CD4-positive, alpha-beta T cell treated with Interleukin-6 at 100 ng/mL for 8 hours (primary cell): ENCODE measurements at places on chromosomes 6 and 20.

- DNase-seq: no peak
Observed at GRCh38 chr6:70162972-70163371, 139.9 kb downstream of the COL9A1 start.

GRCh38 chr6:80464901-80465300 lies 358.4 kb downstream of the BCKDHB start:
- no peak for DNase-seq

DNA sequence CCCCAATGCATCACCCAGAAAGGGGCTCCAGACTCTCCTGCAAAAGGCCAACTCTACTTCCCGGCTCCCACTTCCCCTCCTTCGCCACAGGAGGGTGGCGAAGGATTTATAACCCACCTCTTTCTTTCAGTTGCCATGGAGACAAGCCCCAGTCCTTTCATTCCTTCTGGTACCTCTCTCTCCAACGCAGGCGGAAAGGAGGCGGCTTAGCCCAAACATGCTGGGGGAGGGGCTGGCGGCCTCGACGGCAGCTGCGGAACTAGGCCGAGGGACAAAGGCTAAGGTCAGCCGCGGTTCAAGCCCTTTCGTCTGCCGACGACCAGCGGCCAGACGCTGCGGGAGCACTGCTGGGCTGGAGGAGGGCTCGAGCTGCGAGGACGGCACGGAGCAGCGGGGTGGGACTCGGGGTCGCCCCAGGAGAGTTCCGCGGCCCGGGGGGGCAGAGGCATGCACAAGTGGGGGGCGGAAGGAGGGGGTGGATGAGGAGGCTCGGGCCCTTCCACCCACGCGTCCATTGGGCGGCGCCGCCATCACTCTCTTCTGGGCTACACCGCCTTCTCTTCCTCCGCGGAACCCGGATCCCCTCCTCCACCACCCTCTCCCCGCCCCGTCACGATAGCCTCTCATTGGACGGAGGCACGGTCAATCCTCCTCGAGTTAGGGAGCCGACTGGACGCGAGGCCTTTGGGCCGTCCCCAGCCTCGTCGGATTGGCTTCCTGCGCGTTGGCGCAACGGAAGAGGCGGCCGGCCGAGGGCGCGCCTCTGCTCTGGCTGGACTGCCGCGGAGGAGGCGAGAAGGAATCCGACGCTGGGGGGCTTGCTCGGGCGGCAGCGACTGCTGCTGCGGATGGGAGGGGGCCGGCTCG lies at the start of gene PANK2:
Gene PANK2 (plus strand): TSS at position 766 of the 867 bp plus-strand sequence.
- peak; percentile 97 for DNase-seq

DNA sequence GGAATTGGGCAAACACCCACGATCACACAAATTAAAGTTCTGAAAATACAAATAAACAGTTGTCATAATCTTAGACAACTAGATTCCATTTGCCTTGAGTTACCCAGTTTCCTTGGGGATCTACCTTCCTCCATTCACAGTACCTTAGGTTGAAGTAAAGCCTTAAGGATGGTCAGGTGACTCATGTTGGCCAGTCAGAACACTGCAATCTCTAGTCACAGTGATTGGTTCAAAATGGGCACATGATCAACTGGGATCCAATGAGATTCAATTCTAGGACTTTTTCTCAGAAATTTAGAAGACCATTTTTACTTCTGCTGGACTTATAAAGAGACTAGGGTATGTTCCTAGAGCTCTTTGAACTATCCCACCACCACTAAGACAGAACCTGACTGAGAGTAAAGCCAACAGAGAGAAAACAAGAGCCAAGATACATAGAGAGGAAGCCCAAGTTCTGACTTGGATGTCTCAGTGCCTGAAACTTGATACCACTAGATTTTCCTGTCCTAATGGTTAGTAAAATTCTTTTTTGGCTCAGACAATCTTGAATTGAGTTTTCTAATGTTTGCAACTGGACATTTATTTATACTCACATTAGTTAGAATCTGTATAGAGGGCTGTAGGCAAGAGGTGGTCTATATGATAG lies 8.6 kb upstream of the CLIC5 start:
- no peak for DNase-seq

DNA sequence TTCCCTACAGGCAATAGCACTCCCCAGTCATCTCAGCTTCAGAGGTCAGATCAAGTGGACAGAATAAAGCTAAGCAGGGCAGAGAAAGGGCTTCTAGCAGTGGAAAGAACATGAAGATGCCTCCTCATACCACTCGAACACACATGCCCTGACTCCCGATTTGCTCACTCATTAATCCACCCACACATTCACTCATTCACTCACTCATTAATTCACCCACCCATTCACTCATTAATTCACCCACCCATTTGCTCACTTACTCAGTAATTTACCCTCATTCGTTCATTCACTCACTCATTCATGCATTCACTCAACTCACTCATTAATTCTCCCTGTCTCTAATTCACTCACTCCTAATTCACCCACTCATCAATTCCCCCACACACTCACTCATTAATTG lies 43.9 kb downstream of the HNF4A start:
- DNase-seq: no peak

GRCh38 chr20:38170826-38171674 lies 6.0 kb upstream of the TGM2 start:
- DNase-seq: no peak

GRCh38 chr6:102187186-102187585 lies 793.7 kb downstream of the GRIK2 start:
- DNase-seq: no peak

DNA sequence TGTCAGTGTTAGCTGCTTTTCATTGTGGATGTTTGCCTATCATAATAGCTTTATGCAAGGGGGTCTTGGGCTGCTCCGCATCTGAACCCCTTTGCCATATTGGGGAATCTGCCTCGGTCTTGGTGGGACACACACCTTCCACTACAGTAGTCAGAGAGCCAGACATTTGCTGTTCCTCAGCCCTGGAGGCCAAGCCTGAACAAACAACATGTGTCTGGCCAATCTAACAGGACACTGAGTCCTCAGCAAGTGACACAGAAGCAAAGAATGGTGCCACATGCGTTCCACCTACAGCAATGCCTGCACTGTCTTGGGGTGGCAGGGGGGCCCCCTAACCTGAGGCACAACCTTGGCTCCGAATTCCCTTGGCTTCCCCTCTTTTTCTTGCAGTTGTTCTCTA lies 243.9 kb downstream of the LY86 start:
- no peak for DNase-seq

DNA sequence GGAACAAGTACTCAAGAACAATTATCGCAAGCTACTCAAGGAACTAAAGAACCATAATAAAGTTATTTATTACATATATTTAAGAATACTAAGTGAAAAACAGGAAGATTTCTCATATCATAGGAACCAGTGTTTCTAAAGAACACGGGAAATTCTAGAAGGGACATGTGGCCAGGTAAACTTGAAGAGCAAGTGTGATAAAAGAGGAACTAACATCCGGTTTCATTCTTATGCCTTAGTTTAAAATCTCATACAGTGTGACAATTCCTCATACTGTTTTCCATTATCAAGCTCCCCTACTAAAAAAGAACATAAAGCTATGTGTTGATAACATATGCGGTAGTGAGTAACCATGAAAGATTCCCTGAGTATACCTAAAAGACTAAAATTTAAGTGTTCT lies 163.5 kb upstream of the SHLD1 start:
- no peak for DNase-seq

- DNase-seq: no peak
Observed at GRCh38 chr6:16413399-16413798, 175.0 kb downstream of the GMPR start.

DNA sequence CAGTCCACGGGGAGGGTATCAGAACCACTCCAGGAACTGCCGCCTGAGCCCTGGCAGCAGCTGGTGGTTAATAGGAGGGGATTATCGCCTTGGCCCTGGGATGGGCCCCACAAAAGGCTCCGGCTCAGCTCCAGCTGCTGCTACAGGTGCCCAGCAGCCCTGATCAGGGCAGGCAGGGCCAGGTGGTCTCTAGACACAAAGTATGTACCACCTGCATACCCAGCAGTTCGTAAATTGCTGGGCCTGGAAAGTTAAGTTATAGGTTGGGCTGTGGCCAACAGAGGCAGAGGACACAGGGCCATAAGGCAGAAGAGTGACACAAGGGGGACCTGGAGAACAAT lies 35.1 kb downstream of the RRBP1 start:
- no peak for DNase-seq

- DNase-seq: no peak
Observed at GRCh38 chr20:57707320-57707719, 2.5 kb downstream of the PMEPA1 start.

- DNase-seq: peak; percentile 33
Observed at GRCh38 chr20:62143957-62144825, 622 bp downstream of the SS18L1 start.

DNA sequence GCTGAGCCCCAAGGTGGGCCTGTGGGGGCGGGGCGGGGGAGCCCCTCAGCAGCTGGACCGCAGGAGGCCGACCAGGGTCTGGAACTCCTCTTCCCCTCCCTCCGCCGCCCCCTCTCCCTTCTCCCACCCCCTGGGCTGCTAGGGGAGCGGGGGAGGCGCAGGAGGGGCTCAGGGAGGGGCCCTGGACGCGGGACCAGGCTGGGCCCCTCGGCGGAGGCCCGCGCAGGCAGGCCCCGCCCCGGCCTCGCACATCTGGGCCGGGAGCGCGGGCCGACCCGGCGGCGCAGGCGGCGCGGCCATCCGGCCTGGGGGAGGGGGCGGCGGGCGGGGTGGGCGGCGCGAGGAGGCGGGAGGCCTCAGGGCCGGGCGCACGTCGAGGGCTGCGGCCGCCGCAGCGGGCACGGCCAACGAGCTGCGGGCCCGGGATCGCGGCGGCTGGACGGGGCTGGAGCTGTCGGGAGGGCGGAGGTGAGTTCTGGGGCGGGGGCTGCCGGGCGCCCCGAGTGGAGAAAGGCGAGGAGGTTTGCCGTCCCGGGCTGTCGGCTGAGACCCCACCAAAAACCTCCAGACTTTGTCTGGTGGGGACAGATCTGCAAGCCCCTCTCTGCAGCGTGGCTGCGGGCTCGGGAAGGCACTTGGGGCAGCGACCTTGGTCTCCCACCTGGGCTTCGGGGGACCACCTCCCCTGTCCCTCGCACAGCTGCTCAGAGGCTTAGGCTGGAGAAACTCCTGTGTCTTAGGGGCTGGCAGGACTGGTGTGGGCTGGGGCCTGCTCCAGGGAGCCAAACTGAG lies at the start of gene HSPA12B:
Gene HSPA12B (plus strand): TSS at position 359 of the 792 bp plus-strand sequence. CDS start 5,990 bp downstream, outside the sequence.
- DNase-seq: no peak

DNA sequence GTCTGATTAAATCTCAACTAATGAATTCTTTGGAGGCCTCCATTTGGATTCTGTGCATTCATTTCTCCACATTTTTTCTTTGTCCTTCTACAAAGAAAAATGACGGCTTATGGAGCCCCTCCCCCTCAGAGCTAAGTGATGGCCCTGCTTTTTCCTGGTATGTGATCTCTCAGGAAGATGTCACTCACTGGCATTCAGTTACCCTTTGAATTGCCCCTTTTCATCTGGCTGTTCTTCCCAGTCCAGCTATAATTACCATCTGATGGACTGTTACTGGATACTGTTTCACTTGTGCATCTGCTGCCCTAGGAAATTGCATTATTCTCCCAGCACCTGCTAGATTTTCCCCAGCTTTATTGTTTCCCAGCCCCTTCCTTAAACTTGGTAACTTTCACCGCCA lies 151.9 kb downstream of the CFAP61 start:
- DNase-seq: no peak

- DNase-seq: no peak
Observed at GRCh38 chr20:58755062-58755697, 62.6 kb downstream of the NPEPL1 start.

DNA sequence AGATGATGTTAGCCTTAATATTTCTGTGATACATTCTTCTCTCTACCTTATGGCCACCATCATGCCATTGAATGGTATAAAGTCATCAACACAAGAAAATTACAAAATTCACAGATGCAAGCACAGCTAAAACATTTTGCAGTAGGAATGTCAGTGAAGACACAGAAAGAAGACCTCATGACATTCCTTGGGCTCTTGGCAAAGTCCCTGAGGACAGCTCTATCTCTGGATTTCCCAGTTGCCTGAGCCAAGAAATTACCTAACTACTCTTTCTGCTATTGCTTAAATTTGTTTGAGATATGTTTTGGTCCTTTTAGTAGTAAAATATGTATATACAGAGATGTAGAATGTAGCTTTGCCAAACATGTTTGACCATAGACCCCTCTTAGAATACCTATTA lies 201.0 kb upstream of the STXBP5 start:
- DNase-seq: no peak

- no peak for DNase-seq
Observed at GRCh38 chr6:84193114-84193708, 34.2 kb downstream of the CEP162 start.

DNA sequence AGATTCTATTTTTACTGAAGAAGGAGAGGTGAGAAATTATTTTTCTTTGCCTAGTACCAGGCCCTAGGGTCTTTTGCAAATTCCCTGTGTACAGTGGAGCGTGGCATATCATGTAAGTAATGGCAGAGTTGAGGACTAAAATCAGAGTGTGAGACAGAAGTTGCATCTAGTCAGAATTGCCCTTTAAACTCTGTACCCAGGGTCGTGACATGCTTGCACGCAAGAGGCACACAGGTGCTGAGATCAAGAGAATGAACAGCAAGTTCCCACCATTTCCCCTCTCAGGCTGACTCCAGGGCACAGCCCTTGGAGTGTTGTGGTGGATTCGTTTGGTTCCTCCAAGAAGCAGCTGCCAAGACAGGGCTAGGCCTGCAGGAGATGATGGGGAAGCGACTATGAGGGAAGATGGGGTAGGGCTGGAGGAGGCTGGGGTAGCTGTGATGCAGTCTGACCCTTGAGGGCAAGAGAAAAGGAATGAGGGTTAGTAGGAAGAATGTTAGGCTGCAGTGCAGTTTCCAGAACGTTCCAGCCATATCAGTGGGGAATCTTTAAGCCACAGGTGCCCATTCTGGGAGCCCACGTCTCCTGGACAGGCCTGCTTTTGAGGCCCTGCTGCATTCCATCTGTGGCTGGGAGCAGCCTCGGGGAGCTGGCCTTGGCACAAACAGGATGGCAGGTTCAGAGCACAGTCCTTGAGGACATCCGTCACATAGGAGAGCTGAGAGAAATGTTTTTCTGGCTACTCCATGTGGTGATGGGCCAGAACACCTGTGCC lies 6.9 kb downstream of the NELFCD start:
- DNase-seq: no peak

- no peak for DNase-seq
Observed at GRCh38 chr20:33309631-33310030, 26.6 kb downstream of the BPIFB1 start.

GRCh38 chr20:61316346-61316745 lies 64.3 kb downstream of the CDH4 start:
- DNase-seq: no peak

DNA sequence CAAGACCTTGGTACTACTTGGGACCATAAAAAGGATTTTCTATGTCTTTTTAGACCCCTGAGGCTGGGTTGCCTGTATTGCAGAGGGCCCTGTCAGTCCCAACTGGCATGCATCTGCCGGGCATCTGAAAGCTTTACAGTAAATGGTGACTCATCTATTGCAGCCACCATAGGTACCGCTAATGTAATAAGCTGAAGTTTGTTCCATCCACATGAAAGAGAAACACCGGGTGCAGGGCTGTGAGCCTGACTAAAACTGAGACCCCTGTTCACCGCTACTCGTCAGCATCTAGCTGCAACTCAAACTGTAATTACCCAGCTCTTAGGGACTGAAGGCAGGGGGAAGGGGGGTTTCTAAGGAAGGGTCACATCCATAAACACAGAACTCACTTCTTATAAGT lies 49.5 kb downstream of the TRERF1 start:
- peak; percentile 54 for DNase-seq

GRCh38 chr6:24974182-24975171 lies 38.7 kb upstream of the RIPOR2 start:
- peak; percentile 47 for DNase-seq
